Heart right ventricle (tissue), 16 donors: ENCODE measurements at places on chromosomes 1 and 21. TPM values are rescaled to one million over a fixed set of nuclear protein-coding genes. Genes with fewer than 3 reads are reported as not detected.

DNA sequence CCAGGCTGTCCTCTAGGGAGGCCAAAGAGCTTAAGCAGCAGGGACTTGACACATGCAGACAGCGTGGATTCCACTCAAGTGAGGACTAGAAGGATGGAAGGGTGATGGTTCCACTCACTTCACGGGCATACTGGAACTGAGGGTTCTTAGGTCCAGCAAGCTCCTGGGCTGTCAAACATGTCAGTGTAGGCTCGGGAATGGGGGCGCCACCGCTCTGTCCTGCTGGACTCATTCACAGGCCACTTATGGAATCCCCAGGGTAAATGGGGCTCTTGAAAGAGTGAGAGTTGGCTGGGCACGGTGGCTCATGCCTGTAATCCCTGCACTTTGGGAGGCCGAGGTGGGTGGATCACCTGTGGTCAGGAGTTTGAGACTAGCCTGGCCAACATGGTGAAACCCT lies 27.7 kb upstream of the CSF3R start:
- H3K27ac ChIP-seq, result no peak overlapping the region
- H3K27me3 ChIP-seq, result peaks cover 13% of the 10 kb centered on the region
- H3K36me3 ChIP-seq, result no peaks in the 10 kb centered on the region
- H3K4me3 ChIP-seq, result no peak overlapping the region
- no peak for DNase-seq
- H3K4me1 ChIP-seq, result no peaks in the 10 kb centered on the region

DNA sequence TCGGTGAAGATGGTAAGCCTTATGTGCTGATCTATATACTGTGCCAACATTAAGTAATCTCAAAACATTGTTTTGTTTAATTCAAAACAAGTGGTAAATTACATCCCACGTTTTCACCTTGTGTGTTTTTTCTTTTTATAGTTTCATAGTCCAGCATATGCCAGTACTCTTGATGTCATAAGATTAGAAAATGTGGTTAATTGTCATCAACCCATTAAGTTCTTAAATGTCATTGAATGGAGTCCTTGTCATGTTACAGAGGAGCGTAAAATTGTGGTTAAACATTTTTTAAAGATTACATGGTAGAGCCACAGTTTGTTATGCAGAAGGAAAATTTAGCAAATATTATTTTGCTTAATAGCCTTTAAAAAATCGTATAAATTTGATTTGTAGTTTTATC lies 93.1 kb downstream of the FNBP1L start:
- no peaks in the 10 kb centered on the region for H3K4me1 ChIP-seq
- H3K36me3 ChIP-seq, result peaks cover 18% of the 10 kb centered on the region
- H3K4me3 ChIP-seq, result no peak overlapping the region
- no peaks in the 10 kb centered on the region for H3K27me3 ChIP-seq

DNA sequence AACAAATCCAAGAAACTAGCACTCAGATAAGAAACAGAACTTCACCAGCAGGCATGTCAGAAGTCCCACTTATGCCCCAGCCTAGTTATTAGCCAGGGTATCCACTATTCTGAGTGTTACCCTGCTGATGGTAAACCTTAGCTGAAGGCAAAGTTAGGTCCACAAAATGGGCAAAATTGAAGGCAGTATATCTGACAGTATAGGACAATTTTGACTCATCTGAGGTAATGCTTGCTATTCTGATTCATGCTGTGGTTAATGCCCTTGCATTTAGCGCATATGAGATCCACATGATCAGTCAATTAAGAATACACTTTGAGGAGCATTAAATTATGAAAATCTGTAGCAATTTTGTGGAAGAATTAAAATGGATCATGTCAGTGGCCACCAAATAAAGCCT lies 15.1 kb downstream of the IFI44 start:
- H3K27ac ChIP-seq, result no peak overlapping the region
- H3K4me1 ChIP-seq, result no peaks in the 10 kb centered on the region
- no peak for DNase-seq
- H3K36me3 ChIP-seq, result peaks cover 44% of the 10 kb centered on the region

- no peak overlapping the region for H3K27ac ChIP-seq
- H3K36me3 ChIP-seq, result no peaks in the 10 kb centered on the region
- peaks cover 21% of the 10 kb centered on the region for H3K4me1 ChIP-seq
- no peak for DNase-seq
- H3K27me3 ChIP-seq, result no peaks in the 10 kb centered on the region
These were observed 238.1 kb downstream of the HMCN1 start for GRCh38 chr1:185972096-185972850.

Gene PODN
- 15.1 TPM for total RNA-seq
